OCI-LY7 (cell line): ENCODE measurements at places on chromosomes 7 and 10.

DNA sequence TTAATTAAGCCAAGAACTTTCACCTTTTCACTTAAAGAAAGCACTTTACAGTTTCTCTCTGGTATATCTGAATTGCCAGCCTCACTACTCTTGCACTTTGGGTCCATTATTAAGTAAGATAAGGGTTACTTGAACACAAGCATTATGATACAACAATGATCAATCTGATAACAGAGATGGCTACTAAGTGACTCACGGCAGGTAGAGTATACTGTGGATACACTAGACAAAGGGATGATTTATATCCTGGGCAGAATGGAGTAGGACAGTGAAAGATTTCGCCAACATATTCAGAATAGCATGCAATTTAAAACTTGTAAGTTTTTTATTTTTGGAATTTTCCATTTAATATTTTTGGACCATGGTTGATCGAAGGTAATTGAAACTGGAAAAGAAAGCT lies 34.3 kb upstream of the ITGB8 start:
- no peak for DNase-seq

DNA sequence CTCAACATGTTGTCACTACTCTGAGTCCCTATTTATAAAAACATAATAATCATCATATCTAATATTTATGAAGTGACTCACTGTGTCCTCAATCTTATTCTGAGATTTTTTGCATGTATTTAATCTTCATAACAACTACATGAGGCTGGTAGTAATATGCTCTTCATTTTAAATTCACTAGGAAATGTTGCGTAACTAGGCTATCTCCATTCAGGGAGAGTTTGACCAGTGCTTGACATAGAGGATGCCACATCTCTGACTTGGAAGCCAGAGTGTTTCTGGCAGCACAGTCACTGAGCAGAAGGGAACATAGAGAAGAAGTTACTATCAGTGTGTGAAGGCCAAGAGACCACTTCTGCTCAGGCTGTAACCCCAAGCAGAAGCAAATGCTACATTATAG lies 88.9 kb downstream of the FAM13C start:
- no peak for DNase-seq

- no peak for DNase-seq
Observed at GRCh38 chr10:84314275-84314674, 14.1 kb upstream of the CCSER2 start.

DNA sequence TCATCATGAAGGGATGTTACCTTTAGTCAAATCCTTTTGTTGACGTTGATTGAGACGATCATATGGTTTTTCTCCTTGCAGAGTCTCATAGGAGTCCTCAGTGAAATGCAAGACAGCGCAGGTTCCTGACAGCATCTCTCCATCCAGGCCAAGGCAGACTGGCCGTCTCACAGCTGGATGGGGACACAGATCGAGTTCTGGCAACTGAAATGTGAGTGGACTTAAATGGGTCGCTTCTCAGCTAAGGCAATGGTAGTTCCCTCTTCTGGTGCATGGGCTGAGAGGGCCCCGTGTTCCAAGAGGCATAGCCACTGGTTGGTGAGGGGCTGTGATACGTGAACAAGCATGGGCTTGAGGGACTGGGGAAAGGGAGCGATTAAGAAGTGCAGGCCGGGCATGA lies 99.3 kb upstream of the CPXM2 start:
- DNase-seq: no peak

DNA sequence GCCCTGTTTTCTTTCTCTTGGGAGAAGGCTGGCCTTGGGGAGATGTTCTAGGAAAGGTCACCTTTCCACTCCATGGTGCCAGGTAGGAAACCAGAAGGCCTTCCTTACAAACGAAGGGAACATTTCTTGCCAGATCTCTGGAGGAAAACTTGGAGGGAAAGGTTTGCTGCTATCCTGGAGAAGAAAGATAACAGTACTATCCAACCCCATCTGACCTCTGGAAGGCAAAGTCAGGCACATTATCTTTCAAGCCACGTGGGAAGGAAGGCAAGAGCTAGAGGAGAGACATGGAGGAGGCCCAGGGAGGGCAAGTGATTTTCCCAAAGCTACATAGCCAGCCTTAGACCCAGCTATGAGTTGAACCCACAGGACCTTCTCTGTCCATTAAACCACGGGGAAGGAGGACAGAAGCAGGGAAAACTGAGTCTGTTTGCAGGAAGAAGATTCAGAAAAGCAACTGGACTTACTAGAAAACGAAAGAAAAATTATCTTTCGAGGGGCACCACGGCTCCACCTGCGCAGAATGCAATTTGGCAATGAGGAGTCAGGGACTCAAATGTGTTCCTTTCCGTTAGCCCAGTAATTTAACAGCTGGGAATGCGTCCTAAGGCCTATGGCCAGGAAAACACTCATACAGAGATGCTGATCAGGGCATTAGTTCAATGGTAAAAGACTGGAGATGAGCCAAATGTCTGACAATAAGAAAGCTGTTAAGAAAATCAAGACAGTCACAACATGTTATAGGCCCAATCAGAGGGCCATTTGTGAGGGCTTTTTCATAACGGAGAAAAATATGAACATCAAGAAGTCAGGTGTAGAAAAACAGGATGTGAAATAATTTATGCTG lies 32.0 kb upstream of the PSAP start:
- DNase-seq: peak; percentile 50
